ENCODE measurements at places on chromosomes 16 and 17.

DNA sequence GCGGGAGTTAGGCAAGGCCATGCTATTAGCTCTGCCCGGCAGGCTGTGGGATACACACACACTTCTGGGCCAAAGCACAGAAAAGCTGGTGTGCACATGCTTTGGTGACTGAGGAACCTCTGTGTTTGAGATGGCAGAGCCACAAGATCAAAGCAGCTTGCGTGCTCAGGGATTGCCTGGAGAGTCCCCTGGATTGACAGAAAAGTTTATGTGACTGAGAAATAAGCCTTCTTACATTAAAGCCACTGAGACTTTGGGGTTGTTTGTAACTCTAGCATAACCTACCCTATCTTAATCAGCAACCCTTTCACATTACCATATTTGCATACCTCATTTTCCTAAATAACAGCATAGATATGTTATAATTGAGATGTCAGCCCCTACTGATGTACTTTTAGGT, 69.3 kb downstream of the MYO1D start:
- no peak for DNase-seq

DNA sequence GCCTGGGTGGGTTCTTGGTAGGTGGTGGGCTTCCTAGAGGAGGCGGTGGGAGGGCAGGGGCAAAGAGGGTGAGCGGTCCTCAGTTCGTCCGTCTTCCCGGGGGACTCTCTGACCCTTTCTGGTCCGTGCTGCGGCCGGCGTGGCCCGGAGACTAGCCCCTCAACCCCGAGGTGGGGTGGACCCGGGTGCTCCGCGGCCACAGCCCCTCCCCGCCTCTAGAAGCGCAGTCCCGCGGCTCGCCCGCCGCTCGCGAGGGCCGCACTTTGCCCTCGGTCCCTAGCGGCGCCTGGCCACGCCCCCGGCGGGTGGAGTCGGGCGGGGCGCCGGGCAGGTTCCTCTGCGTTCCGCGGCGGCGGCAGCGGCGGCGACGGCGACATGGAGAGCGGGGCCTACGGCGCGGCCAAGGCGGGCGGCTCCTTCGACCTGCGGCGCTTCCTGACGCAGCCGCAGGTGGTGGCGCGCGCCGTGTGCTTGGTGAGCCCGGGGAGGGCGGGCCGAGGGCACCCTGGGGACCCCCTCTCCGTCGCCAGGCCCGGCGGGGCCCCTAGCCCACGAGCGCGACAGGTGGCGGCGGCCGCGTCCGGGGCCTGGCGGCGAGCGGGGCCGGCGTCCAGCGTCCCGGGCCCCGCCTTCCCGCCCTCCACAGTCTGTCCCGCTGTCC, at the start of gene SYNGR2:
TSS of gene SYNGR2 (plus strand) at position 340 of the 661 bp plus-strand sequence. CDS start at position 376, 36 bp downstream.
- peak; percentile 69 for DNase-seq

GRCh38 chr17:80445007-80445725, 30.2 kb downstream of the ENDOV start:
- DNase-seq = no peak

DNA sequence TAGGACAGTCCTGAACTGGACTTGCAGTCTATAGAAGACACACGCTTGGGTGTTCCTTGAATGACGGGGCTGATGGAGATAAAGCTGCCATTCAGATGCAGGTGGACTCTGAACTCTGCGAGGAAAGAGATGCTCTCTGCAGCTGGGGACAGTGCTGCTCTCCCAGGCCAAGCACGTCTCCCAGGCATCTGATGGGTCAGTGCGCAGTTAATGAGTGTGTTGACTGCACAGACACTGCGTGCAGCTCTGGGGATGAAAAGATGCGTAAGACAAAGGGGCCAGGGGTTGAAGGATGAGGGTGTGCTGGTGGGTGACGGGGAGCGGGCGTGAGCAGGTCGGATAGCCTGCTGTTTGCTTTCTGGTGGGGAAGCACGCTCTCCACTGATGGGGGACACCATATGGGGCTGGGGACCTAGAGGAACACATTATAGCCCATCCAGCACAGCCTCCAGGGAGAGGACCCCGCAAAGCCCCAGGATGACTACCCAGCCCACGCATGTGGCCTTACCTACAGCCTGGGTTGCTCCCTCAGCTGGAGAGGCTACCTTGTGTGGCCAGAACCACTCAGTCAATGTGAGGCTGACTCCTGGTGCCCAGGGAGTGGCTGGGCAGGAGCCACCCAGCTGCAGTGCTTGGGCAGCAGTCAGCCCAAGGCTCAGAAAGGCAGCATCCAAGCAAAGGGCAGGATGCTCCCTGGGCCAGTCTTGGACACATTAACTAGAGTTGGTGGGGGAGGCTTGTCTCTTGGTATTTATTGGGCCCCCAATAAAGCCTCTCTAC, 246.3 kb downstream of the RBFOX3 start:
- DNase-seq = no peak

DNA sequence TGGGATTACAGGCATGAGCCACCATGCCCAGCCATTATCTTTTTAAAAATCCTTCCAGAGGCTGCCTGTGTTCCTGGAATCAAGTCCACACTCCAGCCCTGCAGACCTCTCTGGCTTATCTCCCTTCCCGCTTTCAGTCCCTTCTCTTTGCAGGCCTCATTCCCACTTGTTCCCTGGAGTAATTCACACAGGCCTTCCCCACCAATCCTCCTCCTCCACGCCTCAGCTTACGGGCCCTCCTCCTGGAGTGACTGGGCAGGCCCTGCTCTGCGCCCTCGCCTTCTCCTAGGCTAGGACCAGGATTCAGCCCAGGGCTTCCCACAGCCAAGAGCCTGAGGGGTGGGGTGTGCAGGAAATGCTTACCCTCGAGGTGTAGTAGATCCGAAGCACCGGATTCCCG, 2.8 kb downstream of the CDIPT start:
- no peak for DNase-seq

DNA sequence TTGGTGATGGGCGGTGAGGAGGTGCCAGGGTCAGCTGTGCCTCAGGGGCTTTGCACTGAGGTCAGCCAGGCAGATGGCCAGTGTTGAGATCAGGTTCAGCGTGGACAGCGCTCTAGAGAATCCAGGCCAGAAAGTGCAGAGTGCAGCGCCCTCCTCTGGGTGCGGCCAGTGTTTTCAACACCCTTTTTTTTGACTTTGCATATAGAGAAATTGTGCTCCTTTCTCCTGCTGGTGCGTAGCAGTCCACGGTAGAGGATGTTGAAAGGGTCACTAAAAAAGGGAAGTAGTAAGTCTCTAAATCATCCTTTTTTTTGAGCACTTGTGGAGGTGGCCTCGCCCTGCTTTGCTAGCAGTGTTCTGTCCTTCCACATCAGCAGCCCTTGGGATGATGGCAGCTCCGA, 53.9 kb downstream of the BANP start:
- no peak for DNase-seq

GRCh38 chr17:81831957-81832607, 1.0 kb downstream of the MCRIP1 start:
- DNase-seq = no peak

GRCh38 chr17:30091771-30092170, 24.8 kb upstream of the NSRP1 start:
- DNase-seq = peak; percentile 33

DNA sequence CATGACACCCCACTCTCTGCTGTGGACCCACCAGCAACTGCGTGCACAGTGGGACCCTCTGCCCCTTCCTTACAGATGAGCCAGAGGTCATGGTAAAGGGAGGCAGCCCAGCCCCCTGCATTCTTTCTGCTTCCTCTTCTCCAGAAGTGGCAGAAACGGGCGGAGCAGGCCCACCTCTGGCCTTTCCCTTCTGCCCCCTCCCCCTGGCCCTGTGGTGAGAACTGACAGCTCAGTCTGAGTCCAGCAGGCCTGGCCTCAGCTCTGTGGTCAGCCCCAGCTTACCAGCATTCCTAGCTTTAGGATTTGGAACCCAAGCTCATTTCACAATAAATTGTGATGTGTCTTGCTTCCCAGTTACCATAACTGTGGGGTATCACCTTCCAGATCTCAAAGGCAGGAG, 4.8 kb upstream of the ANKRD11 start:
- DNase-seq = no peak

DNA sequence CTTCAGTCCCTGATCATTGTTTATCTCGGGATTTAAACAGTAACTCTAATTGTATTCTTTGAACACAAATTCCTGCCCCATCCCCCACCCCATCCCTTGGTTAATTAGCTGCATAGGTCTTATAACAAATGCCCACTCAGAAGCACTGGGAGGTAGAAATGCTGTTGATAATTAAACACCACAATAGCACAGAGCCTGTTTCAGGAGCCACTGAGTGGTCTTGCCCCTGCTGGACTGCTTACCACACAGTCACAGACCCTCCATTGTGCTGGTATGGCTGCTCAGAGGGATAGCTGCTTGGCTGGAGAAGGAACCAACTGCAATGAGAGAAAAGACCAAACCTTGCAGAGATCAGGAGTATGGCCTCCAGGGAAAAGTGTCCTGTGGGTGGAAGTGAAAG, 214.1 kb downstream of the ANKFN1 start:
- DNase-seq = no peak

DNA sequence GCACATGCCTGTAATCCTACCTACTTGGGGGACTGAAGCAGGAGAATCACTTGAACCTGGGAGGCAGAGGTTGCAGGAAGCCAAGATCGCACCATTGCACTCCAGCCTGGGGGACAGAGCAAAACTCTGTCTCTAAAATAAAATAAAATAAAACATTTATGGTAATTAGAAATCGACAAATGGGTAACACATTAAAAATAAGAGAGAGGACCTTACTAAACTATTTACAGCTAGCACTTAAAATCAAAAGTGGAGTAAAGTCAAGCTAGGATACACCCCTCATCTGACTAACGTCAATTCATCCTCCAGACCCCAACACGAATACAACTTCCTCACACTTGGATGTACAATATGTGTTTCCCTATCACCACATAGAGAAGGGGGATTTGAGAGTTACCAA, 27.8 kb upstream of the RHOT1 start:
- DNase-seq = no peak

DNA sequence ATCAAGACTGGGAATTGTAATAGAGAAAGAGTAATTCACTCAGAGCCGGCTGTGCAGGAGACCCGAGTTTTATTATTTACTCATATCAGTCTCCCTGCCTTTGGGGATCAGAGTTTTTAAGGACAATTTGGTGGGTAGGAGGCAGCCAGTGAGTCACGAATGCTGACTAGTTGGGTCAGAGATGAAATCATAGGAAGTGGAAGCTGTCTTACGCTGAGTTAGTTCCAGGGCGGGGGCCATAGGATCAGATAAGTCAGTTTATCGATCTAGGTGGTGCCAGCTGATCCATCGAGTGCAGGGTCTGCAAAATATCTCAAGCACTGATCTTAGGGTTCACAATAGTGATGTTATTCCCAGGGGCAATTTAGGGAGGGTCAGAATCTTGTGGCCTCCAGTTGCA, 20.2 kb upstream of the GUCY2D start:
- DNase-seq = no peak

DNA sequence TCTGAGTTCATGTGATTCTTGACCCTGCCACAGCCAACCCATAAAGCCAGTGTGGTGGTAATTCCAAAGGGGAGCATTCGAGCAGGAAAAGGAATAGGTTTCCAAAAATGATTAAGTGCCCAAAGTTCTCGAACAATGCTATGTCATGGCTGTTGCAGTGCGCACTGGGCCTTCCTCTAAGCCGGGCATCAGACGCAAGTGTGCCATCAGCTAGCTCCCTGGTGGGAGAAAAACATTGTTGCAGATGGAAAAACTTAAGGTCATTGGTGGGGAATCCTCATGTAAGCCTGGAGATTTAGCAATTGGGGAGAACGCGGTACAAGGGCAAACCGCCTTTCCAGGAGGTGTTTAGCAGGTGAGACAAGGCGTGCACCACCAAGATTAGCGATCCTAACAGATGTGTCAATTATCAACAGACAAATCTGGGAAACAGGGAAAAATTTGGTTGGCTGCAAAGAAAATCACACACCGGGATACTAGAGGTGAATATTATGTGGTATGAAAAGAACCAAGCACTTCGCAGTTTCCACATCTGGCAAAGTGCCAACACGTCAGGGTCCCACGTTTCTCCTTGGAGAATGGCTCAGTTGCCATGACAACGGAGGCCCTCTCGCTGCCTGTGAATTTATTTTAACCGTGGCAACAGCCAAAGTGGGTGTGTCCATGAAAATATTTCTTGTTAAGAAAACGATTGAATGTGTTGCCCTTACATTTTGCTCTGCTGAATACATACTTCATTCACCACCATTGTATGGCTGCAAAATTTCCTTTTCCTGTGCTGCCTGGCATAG, 118.5 kb upstream of the CACNG5 start:
- no peak for DNase-seq

GRCh38 chr16:23999663-24000062, 163.9 kb downstream of the PRKCB start:
- peak; percentile 78 for DNase-seq

DNA sequence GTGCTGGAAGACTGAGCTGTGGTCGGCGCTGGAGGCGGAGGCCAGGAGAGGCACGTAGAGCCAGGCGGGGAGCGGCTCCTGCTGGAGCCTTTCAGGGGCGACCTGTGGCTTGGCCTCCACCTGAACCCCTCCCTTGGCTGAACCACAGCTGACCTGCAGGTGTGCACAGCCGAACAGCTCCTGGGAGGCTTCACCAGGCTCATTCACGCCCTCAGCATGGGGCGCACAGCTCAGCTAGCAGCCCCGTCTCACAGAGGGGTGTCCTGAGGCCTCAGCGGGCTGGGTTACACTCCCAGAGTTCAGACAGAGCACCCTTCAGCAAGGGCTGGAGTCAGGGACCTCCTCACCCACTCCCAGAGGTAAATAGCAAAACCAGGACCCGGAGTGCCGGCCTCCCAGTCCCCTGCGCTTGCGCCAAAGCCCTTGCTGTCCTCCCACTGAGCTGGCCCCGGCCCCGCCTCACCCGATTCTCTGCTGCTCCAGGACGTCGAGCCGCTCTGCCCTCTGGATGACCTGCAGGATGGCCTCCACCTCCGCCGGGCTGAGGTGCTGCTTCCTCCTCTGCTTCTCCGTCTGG, 31.7 kb downstream of the RPH3AL start:
- DNase-seq = no peak
